Epithelial cell of proximal tubule (primary cell): ENCODE measurements at places on chromosomes 7 and 10.

DNA sequence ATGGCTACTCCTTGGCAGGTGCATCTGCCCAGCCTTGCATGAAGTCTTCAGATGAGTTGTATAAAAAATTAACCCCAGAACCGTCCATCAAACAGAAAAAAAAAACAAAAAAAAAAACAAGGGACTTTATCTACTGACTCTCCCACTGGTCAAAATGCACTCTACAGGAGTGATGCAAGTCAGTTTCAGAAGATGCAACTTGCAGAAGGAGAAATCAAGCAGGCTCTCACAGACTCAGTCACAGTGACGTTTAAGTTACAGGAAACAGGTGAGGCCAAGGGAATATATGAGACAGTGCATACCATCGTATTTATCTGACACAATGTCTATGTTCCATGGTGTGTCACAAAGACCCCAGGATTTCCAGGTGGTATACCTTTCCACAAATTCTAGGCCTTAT is 17.5 kb upstream of the PRPS1L1 start:
- no peak for DNase-seq

- no peak for DNase-seq
Observed at GRCh38 chr7:138000081-138000701, 1.7 kb downstream of the CREB3L2 start.

- peak; percentile 72 for DNase-seq
Observed at GRCh38 chr7:105581066-105581811, at the start of gene EFCAB10. EFCAB10 (minus strand) TSS chr7:105581493; CDS start chr7:105581463, 30 bp downstream.

- no peak for DNase-seq
Observed at GRCh38 chr7:44646176-44646920, 39.9 kb downstream of the OGDH start.

DNA sequence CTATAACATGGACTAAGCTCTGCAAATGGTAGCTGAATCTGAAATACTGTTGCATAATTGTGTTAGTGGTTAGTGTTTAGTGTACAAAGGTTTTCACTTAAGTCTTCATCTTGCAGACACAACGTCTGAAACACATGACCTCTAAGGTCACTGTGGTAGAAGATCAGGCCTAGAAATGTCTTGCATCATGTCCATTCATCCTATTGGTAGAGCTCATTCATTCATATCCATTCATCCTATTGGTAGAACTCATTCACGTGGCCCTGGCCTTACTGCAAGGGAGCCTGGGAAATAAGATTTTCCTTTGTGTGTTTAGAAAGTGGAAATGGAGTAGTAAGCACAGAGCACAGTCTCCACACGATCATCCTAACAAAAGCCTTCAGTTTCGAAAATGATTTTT is 485.8 kb downstream of the PLXNA4 start:
- DNase-seq, result no peak

GRCh38 chr7:2668401-2668800 is 19.6 kb upstream of the AMZ1 start:
- DNase-seq, result no peak

- no peak for DNase-seq
Observed at GRCh38 chr7:130286881-130287280, 6.1 kb upstream of the CPA4 start.

DNA sequence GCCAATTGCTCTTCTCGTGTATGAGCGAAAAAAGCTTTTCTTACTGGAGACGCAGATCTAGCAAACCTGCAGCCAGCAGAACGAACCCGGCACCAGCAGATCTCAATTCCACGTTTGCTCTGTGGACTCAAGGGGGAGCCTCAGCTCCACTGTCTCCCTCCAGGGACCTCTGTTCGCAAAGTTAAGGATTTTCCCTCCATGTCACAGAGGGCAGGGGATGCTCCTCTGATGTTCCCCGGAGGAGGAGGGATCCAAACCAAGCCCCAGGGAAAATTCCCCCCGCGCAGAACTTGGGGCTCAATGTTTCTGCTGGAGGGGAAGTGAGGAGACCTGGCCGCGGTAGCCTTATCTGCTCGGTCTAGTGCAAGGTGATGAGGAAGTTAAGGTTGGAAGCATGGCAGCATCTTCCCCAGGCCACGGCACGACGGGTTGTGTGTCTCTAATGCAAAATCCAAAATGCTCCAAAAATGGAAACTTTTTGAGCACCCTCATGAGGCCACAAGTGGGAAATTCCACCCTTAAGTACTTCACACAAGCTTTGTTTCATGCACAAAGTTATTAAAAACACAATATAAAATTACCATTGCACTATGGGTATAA is 9.0 kb downstream of the IQCE start:
- DNase-seq, result no peak

DNA sequence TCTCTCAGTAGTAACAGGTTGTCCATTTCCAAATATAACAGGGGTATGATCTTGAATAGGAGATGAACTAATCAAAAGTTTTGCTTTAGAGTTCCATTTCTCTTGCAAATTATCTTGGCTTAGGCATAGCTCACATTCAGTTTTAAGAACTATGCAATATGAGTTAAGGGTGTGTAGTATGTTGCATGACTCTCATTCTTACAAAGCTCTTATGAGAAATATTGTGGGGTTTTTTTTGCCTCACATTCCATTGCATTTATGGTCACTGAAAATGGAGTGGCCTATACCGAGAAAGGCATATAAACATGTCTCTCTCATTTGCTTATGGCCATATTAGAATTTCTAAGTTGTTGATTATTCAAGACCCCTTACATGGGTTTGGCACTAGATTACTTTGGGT is 48.5 kb upstream of the LAMB1 start:
- DNase-seq, result no peak

GRCh38 chr7:47570649-47571050 is 11.3 kb downstream of the TNS3 start:
- no peak for DNase-seq

- no peak for DNase-seq
Observed at GRCh38 chr7:36735172-36735571, 10.9 kb upstream of the AOAH start.

- DNase-seq, result no peak
Observed at GRCh38 chr10:63832686-63833085, 311.5 kb downstream of the REEP3 start.

DNA sequence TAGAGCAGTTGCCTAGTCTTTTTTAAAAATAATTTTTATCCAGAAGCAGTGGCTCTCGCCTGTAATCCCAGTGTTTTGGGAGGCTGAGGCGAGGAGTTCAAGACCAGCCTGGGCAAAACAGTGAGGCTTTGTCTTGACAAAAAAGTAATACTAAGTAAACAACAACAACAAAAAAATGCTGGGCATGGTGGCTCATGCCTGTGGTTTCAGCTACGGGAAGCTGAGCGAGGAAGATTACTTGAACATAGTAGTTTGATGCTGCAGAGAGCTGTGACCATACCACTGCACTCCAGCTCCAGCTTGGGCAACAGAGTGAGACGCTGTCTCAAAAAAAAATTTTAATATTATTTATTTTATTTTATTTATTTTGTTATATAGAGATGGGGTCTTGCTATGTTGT is 31.3 kb upstream of the TPST1 start:
- DNase-seq, result no peak

- no peak for DNase-seq
Observed at GRCh38 chr7:131183611-131184119, 144.0 kb upstream of the MKLN1 start.

- DNase-seq, result no peak
Observed at GRCh38 chr7:31333291-31333690, 7.2 kb downstream of the NEUROD6 start.

DNA sequence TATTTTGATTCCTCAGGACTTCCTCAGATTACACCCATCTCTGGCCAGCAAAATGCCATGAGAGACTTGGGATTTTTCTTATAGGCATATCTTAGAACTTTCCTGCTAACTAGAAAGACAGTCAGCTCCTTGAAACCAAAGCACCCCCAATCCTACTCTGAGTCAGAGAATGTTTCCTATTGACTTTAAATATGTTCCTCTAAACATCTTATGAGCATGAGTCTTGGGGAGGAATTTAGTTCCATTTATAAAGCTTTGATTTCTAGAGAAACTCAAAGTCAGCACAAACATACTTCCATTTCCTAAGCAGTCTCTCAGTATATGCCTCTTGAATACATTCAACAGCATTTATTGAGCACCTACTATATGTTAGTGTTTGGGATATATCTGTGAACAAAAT is 128.5 kb downstream of the INHBA start:
- DNase-seq, result no peak

DNA sequence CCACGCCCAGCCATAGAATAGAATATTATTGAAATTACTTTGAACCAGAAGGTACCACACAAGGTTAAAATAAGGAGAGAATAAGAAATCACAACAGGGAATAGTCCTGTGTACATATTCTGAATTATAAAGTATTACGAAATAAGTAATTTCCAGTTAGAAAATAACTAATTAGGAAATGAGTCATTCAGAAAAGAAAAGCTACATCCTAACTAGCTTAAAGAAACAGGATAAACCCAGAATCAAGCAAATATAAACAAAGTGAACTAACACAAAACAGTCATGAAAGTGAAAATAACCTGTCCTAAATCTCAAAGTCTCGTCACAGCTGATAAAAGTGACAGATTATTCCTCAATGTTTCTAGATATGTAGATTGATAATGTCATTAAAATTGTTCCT is 74.8 kb upstream of the NEBL start:
- no peak for DNase-seq

- no peak for DNase-seq
Observed at GRCh38 chr7:133253519-133253875, 619 bp downstream of the EXOC4 start.

GRCh38 chr7:39605087-39605486 is 18.3 kb upstream of the RALA start:
- no peak for DNase-seq

GRCh38 chr7:89826557-89826956 is 327.7 kb upstream of the STEAP1 start:
- DNase-seq, result no peak

- DNase-seq, result no peak
Observed at GRCh38 chr10:129728905-129729795, 234.9 kb downstream of the EBF3 start.

DNA sequence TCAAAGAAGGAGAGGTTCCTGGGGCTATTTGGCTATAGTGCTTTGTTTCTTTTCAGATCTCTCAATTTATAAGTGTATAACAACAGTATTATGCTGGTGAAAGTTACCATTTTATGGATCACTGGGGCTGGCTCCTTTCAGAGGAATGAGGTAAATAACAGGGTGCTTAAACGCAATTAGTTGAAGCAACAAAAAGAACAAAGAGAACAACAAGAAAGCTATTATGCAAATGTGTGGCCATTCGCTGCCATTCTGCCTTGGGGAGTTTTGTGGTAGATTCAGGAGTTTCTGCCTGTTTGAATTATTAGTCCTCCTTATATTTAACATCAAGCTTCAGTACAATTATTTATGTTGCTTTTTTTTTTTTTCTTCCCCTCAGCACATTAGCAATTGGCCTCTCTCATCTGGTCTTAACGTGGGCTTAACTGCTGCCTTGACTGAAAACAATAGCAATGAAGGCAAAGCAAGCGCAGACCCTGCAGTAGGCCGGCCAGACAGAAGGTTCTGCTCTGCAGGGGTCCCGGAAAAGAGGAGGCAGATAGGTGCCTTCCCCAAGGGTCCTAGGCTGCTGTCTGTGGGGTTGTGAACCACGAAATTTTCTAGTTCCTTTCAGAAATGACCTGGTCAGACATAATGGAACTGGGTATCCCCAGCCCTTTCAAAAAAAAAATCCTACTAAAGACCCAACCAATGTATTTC is 339.9 kb upstream of the PODXL start:
- peak; percentile 22 for DNase-seq

DNA sequence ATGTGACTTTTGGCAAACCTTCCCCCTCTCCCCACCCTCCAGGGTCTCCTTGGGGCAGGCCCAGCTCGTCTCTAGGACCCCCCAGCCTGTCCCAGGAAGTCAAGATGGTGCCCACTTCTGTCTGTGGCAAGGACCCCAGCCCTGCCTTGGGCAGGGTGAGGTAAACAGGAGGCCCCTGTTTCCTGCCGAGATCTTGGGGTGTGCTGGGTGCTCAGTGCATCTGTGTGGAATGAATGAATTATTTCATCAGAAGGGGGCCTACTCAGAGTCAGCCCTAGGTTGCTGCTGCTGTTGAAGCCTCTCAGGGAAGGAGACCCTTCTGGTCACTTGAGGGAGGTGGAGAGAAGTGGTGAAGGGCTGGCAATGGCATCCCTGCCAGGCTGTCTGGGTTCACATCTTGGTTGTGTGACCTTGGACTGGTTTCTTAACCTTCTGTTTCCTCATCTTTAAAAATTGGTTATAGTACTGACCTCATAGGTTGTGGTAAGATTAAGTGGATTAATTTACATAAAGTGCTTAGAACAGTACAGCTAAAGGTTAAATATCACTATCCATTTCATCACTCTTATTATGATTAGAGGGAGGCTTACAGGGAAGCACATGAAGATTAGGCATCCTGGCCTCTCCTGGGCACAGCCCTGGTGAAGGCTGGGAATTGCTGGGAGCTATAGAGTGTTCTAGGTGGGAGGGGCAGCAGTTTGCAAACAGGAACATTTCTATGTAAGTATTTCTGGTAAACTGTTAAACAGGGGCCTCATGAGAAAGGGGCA is 67.7 kb downstream of the ZMIZ1 start:
- DNase-seq, result no peak

GRCh38 chr7:134710854-134711624 is 64.4 kb downstream of the BPGM start:
- no peak for DNase-seq

- no peak for DNase-seq
Observed at GRCh38 chr10:12586741-12587140, 237.4 kb downstream of the CAMK1D start.

GRCh38 chr10:70771311-70772194 is 13.6 kb downstream of the TBATA start:
- no peak for DNase-seq

DNA sequence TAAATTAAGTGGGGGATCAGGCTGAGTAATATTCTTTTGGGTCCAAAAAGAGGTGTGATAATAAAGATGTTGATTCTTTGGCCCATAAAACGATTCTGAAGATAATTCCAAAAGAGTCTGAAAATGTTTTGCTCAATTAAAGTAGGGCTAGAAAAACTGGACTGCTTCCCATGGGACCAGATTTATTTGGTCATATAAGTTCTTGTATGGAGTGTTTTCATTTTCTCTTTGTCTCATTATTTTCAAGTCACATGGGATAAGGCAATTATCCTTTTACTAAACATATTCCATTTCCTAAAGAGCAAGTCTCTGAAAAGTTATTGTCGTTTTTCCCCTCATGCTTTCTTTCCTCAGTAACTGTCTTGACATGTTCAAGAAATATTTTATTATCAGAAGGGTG is 41.5 kb downstream of the CDK6 start:
- DNase-seq, result no peak

DNA sequence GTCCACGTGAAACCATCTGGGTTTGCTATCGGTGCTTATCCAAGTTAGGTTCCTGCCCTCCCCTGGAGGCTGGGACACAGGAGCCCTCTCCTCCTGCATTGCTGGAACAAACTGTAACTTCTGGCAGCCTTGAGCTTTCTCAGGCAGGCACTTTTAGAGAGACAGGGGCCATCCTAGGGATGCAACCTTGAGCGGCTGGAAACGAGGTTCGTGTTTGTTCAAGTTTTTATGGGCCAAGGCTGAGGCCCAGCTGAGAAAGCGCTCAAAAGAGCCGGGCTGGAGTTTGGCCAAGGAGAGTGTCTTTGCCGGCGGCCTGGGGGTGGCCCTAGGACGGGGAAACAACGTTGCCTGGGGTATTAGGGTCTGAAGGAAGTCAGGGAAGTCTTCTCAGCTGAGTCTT is 5.5 kb upstream of the MMD2 start:
- DNase-seq, result no peak
